ENCODE measurements at places on chromosomes 6 and 20. TPM values are rescaled to one million over a fixed set of nuclear protein-coding genes. Genes with fewer than 3 reads are reported as not detected.

KCNQ5 gene
- under 0.01 TPM for total RNA-seq

ZNF335 gene
- 7.6 TPM for total RNA-seq

ATG5 gene
- 58.8 TPM for total RNA-seq

RAB22A gene
- 11.8 TPM for total RNA-seq

BEND3 gene
- 3.1 TPM for total RNA-seq

OR14J1 gene
- total RNA-seq, result not detected

SASH1 gene
- 97.2 TPM for total RNA-seq

SYS1 gene
- 29.6 TPM for total RNA-seq

C6orf15 gene
- not detected for total RNA-seq

SPATA25 gene
- 1.1 TPM for total RNA-seq

CLIC5 gene
- total RNA-seq, result not detected

LHFPL5 gene
- total RNA-seq, result not detected

SLC22A16 gene
- total RNA-seq, result under 0.01 TPM

Measured in dermis lymphatic vessel endothelial cell (primary cell).